ENCODE measurements at places on chromosomes 7 and 10.

DNA sequence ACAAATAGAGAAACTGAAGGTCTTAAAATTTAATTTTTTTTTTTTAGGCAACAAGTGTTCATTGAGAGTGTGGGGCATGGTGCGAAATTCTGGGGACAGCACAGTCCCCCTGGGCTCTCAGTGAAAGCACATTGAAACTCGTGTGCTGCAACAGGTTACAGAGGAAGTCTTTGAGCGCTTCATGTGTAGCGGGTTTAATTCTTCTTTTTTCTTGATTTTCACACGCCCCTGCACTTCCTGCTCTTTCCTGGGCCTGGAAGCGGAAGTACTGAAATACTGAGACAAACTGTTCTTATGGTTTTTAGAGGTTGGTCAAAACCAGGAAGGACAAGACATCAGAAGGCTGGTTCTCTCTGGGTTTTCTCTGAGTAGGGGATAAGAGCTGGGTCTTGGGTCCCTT is 203.5 kb downstream of the PTEN start:
- no peak for DNase-seq

DNA sequence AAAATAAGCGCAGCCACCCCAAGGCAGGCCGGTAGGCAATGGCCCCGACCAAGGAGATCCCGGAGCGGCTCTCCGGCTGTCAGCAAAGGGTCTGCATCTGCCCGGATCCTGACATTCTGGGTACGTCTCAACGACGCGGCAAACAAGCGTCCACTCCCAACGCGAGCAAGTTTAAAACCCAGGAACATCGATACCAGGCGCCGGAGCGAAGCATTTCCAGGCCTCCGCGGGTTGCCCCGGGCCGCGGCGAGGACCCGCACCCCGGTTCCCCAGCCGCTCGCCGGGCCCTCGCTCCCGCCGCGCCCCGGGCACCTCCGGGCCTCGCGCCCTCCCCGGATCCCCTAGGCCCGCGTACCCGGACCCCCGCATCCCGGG is 453 bp downstream of the URGCP start:
- DNase-seq = no peak

GRCh38 chr7:15682111-15682510 is 4.4 kb downstream of the MEOX2 start:
- DNase-seq = no peak

GRCh38 chr10:108785011-108785410 is 1138.3 kb downstream of the XPNPEP1 start:
- DNase-seq = no peak

GRCh38 chr10:119263951-119264617 is 56.7 kb downstream of the GRK5 start:
- DNase-seq = no peak

DNA sequence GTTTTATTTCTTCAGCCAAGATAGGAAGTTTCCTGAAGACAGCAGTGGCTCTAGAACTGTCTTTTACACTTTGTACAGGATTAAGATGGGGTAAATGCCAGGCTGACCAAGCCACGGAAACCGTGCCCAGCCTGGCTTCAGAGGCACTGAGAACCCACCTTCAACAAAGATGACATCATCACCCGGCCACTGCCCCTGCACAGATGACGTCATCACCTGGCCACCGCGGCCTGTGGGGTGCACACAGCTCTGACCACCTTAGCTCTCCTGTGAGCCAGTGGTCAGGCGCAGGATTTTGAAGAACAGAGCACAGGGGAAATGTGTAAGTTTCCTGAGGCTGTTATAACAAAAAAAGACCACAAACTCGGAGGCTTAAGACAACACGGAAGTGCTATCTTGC is 486.4 kb upstream of the MKI67 start:
- no peak for DNase-seq

- DNase-seq = no peak
These were observed 69.2 kb upstream of the UNC5B start for GRCh38 chr10:71143170-71143569.

DNA sequence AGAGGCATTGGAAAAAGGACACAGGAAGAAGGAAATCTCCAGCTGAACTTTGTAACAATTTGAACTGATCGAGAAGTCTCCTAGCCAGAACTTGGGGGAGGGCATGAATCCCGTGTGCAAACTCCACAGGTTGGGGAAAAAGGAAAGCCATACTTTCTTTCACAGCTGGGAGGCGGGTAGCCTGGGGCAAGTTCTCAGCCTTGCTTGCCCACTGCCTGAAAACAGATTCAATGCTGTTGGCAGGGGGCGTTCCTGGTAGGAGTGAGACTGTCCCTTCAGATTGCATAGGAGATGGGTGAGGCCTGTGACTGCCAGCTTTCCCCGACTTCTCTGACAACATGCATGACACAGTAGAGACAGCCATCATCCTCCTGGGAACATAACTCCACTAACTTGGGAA is 289.1 kb upstream of the PHF14 start:
- no peak for DNase-seq

DNA sequence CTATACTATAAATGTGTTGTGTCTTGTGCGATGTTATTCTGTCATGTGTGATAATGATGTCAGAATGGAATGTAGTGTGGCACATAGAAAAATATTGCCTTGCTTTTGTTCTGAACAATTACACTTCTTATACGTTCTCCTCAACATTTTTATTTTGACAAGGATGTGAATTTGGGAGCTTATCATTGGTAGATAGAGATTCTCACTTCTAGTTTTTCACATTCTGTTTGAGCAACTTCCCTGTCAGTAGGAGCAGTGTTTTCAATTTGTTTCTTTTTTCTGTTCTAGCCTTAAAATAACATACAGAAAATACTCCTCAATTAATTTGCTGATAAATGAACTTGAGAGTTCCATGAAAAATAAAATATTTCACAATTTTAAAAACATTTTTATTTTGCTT is 17.6 kb downstream of the SUN3 start:
- DNase-seq = no peak

DNA sequence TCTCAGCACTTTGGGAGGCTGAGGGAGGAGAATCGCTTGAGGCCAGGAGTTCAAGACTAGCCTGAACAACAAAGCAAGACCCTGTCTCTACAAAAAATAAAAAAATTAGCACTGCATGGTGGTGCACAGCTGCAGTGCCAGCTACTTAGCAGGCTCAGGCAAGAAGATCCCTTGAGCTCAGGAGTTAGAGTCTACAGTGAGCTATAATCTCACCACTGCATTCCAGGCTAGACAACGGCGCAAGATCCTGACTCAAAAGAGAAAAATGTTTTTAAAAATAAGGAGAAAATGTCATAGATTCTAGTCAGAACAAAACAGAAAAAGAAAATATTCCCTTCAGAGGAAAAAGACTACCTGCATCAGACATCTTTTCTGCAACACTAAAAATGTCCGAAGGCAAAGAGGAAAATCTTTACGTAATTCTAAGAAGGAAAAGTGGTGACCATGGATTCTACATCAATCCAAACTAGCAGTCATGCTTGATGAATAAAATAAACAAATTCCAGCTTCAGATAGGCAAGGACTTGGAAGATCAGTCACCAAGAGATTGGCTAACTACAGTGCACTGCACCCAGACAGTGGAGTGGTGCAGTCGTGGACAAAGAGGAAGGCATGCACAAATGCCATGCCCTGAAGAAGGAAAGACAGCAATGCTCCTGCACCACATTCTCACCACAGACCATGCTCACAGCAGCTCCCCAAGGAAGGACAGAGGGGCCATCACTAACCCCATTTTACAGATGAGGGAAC is 54.3 kb downstream of the ERCC6 start:
- no peak for DNase-seq

DNA sequence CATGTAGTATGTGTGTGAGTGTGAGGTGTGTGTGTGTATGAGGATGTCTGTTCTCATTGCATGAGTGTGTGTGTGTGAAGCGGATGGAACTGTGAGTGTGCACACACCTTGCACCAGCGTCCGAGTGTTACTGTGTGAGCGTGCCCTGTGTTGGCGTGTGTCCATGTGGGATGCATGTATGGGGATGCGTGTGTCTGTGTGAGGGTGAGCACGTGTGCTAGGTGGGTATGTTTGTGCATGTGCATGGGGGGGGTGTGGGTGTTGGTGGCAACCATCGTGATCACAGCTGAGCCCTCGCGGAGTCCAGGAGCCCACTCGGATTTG is 6.4 kb downstream of the KNDC1 start:
- DNase-seq = no peak

DNA sequence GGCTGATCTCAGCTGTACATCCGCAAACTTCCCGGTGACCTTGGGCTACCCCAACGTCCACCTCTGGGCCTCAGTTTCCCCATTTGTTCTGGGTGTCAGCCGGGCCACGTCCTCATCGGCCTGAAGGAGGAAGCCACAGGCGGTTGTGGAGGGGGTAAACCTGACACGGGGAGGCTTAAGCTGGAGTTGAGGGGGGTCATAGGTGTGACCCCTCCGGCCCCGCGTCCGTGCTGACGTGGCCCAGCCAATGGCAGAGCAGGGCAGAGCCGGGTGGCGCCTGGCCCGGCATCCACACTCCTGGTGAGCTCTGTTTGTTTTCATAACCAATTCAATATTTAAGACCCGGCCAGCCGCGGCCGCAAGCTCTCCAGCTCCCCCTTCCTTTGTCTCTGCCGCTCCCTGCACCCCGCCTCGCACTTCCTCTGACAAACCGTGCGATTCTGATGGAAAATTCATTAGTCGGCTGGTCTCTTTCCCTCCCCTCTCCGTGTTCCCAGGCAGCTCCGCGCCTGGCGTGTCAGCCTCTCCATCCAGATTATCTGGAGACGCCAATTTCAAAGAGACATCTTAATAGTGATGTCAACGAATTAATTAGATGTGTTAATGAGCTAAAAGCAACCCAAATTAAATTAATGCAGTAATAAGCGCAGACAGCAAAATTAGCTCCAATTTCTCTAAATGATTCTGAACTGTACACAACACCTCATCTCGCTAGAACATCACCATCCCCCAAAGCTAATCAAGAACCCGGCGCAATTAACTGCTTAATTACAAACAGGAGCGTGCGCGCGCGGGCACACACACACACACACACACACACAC is 55.4 kb downstream of the MICALL2 start:
- DNase-seq = no peak

- no peak for DNase-seq
These were observed 650.4 kb downstream of the SDK1 start for GRCh38 chr7:3951316-3952055.

DNA sequence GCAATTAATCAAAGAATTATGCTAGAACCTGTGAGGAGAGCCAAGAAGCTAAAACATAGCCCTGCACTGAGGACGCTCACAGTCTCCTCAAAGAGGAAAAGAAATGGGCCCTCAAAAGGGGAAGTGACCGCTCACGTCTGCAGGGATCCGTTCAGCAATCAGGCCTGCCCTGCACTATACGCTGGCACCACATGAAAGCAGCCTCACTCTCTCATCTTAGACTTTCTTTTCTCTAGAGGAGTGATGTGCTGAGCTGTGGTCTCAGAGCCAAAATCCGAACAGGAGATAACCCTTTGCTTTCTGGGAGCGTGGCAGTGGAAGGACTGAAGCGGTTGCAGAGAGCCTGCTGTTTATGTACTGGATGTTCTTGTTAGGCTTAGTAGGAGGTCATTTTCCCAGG is 6.3 kb upstream of the IL2RA start:
- DNase-seq = no peak

GRCh38 chr7:75033826-75034225 is 39.8 kb downstream of the RCC1L start:
- no peak for DNase-seq

GRCh38 chr7:151091431-151091830 is 5.2 kb downstream of the AGAP3 start:
- DNase-seq = no peak

Data from renal cortical epithelial cell (primary cell).